ENCODE measurements at places on chromosomes 2 and 18.

- DNase-seq = no peak
Measured at GRCh38 chr2:40510304-40510703, 58.4 kb upstream of the SLC8A1 start.

GRCh38 chr2:35598310-35598709 lies 757.3 kb upstream of the CRIM1 start:
- DNase-seq = no peak

GRCh38 chr2:240189686-240190085 lies 49.2 kb upstream of the OTOS start:
- peak; percentile 51 for DNase-seq

GRCh38 chr18:22169889-22170420 lies 566 bp downstream of the GATA6 start:
- no peak for DNase-seq

GRCh38 chr2:111642586-111643327 lies 241.2 kb downstream of the ANAPC1 start:
- DNase-seq = no peak

Data from tongue (tissue), 3 donors.